Stimulated activated CD4-positive, alpha-beta T cell treated with anti-CD3 and anti-CD28 coated beads, Interleukin-15, amount 100 ng/mL, for 24 hours (primary cell): ENCODE measurements at places on chromosomes 2 and 18.

- no peak for DNase-seq
Observed at GRCh38 chr2:173043476-173043875, 32.2 kb upstream of the MAP3K20 start.

DNA sequence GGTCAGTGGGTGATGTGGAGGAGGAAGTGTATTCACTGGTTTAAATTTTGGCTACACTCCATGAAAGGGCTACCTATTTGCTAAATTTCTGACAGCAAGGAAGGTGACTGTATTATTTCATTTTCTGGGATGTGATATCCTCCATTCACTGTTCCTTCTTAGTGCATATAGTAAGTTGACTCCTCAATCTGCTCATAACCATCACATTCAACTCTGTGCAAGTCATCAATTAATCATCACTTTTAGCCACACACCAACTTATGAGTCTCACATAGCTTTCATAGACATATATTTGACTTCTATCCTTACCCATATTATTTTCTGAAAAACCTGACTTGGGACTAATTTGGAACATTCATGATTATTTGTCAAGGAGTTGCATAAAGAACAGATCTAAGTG, 16.9 kb downstream of the KLHL41 start:
- DNase-seq = no peak

- no peak for DNase-seq
Observed at GRCh38 chr2:39658371-39658770, 7.3 kb upstream of the TMEM178A start.

DNA sequence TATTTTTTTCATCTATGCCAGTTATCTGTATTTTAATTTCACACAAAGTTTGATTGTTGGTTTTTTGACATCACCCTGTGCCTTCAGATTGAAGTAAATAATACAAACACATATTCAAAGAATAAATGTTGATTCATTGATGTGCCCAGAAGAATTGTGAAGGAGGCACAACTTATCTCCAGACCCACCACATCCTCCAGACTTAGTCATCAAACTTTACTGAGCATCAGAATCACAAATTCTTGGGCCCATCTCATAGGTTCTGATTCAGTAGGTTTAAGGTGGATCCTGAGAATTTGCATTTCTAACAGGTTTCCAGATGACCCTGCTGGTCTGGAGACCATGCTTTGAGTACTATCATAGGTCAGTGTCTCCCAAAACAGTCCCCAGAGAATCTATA, 82.8 kb upstream of the PIK3C3 start:
- no peak for DNase-seq

GRCh38 chr2:4662161-4662779, 958.9 kb downstream of the DCDC2C start:
- DNase-seq = no peak

- DNase-seq = no peak
Observed at GRCh38 chr2:2482851-2483250, 151.8 kb upstream of the MYT1L start.

GRCh38 chr2:19675856-19676460, 225.8 kb downstream of the TTC32 start:
- DNase-seq = no peak

GRCh38 chr2:99640635-99641151, 150.9 kb upstream of the REV1 start:
- DNase-seq = no peak

DNA sequence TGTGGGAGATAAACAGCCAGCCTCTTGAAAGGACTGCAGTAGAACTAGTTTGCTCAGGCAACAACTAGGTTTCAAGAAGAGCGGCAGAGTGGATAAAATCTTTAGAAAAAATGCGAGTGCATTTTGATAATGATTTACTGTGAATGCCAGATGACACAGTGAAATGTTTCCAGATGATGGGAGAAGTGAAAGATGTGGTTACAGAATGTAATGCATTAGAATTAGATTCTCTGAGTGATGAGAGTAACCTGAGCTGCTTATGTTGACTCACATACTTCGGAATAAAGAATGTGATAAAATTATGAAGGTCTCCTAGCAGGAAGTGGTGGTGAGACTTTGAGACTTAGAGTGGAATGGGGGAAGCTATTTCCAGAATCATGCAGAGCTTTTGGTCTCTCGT, 184.3 kb downstream of the GULP1 start:
- DNase-seq = no peak

DNA sequence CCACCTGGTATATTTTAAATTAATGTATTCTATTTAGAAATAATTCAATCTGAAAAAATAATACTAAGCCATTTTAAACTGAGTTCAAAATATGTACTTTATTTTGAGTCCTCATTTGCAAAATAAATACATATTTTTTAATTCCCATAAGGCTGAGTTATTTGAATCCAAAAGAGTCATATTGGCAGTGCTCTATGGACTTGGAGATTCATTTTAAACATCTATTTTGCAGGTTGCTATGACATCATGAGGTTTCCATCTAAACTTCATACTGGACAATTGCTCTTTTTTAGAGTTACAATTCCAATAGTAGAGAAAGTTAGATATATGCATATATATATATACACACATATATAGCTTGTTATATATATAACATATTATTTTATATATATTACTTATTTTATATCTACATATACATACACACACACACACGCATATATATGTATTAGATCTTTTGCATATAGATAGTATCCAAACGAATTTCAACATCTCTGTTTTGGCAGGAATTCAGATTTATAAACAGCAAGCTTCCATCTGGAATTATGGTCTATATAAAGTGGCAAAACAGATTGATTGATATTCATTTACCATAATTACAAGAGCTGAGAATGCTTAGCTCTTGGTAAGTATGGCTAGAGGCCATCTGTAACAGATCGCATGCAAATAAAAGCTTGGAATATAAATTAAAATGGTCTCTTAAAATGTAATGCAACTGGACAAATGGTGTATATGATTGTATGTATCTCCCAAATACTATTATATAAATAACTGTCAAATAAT, 34.9 kb downstream of the NOL4 start:
- DNase-seq = no peak

DNA sequence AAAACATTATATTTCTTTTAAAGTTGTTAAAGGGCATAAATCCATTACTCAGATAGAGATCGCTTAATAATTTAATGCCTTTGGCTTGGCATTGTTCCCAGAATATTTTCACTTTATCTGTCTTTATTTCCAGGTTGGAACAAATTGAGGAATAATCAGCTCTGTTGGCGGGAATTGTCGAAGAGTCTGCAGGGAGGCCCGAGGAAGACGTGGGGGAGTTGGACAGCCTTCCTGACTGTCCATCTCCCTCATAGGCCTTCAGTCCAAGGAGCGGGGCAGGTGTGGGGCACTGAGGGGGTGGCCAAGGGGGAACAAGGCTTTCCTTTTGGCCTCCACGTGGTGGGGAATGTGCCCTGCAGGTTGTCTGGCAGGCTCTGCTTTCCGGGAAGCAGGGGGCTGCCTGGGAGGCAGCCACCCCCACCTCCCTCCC, 179.6 kb downstream of the ZBTB7C start:
- no peak for DNase-seq

- DNase-seq = no peak
Observed at GRCh38 chr2:66264354-66264753, 170.6 kb upstream of the MEIS1 start.

DNA sequence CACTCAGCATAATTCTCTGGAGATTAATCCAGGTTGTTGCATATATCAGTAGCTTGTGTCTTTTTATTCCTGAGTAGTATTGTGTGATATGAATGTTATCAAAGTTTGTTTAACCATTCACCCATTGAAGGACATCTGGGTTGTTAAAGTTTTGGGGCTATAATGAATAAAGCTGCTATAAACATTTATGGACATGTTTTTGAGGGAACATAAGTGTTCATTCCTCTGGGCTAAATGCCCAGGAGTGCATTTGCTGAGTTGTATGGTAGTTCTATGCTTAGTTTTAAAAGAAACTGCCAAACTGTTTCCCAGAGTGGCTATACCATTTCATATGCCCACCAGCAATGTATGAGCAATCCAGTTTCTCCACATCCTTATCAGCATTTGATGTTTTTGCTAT, 21.8 kb upstream of the KCNJ13 start:
- DNase-seq = no peak

GRCh38 chr2:6143812-6144211, 451.6 kb downstream of the SOX11 start:
- DNase-seq = no peak

DNA sequence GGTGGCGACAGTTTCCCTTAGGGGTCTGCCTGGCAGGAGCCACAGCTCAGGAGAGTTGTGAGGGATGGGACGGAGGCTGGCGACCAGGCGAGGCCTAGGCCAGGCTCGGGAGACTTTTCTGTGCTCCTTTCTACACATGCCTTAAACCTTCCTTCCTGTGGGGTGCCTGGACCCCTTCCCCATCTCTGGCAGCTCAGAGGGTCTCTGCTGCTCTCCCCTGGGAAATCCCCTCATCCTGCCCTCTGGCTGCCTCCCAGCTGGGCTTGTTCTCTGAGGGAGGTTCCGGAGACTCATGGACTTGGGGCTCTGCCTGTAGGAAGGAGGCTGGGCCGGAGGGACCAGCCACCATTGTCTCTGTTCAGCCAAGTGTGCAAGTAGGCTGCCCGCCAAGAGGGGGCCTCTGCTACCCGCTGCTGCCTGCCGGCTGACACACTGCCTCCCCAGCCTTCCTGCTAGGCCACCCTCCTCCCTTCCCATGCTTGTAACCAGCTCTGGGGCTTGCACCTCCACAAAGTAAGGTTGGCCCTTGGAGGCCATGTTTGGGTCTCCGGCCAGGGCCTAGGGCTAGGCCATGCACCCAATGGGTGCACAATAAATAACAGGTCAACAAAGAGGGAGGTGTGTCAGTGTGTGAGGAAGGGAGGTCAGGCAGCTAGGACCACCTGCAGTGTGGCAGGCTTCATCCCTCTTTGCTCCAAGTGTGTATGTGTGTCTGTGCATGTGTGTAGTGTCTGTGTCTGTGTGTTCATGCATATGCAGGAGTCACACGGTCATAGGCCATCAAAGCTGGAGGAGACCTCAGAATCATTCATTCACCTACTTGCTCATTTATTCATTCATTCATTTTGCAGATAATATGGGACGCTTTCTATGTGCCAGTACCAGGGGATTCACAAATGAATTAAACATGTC, 28.8 kb downstream of the PSD4 start:
- DNase-seq = no peak

- peak; percentile 53 for DNase-seq
Observed at GRCh38 chr2:136384531-136385303, 266.8 kb upstream of the CXCR4 start.

- DNase-seq = no peak
Observed at GRCh38 chr2:85647823-85648526, 20.0 kb downstream of the SFTPB start.

GRCh38 chr18:2913398-2914005, 66.7 kb downstream of the EMILIN2 start:
- DNase-seq = no peak

- DNase-seq = no peak
Observed at GRCh38 chr2:56741601-56742102, 557.9 kb downstream of the CCDC85A start.

GRCh38 chr2:216761133-216761532, 65.8 kb upstream of the IGFBP5 start:
- no peak for DNase-seq

DNA sequence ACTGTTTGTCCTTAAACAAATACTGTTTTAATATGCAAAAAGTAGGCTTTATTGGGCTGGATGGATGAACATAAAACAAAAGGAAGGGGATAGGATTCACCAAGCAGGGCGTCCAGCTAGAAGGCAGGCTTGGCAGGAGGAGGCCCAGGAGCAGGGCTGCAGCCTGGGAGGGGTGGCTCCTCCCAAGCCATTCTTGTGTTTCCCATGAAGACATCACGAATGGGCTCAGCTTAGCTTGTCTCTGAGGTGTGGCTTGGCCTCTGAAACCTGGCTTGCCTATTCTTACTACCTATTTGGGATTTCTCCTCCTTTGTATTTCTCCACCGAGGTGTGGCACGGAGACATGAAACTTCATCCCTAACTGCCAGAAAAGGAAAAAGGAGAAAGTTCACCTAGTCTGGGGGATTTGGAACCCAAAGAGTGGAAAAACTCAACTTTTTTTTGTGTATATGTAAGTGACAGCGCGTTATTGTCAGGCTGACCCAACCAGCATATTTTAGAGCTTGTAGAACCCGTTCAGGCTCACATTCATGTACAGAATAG, 481.9 kb upstream of the SPRED2 start:
- DNase-seq = no peak

GRCh38 chr2:16713011-16713423, 47.4 kb upstream of the CYRIA start:
- DNase-seq = no peak

DNA sequence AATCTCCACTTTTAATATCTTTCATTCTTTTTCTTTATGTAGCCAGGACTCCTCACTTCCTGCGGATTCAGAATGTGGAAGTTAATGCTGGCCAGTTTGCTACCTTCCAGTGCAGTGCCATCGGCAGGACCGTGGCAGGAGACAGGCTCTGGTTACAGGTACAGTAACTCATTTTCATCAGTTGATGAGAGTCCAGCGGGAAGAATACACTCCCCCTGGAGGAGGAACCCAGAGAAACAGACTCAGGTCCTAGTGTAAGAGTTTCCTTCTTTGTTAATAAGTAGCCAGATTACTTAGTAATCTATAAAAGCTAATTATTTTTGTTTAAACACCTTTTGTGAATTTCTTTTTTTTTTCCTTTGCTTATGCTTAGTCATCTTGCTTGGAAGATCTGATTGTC, 359.4 kb downstream of the PTPRM start:
- DNase-seq = no peak

DNA sequence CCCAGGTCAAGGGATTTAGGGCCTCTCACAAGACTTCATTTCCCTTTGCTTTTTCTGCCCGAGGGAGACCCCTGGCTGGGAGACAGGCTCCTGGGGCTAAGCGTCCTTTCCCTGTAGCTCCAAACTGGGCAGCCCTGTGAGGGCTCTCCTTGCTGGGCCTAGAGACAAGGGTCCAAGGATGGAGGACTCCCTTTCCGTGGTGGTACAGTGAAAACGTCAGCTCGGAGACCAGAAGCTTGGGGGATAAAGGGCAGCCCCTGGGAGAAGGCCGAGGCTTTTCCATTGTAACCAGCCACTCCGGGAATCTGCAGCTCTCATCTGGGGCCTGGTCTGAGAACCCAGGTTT, 2.3 kb downstream of the SIX2 start:
- DNase-seq = no peak

- DNase-seq = no peak
Observed at GRCh38 chr2:202344178-202344577, 31.9 kb upstream of the BMPR2 start.

GRCh38 chr2:109407276-109408042, 206.3 kb downstream of the SEPTIN10 start:
- no peak for DNase-seq

GRCh38 chr2:200199005-200199404, 107.5 kb upstream of the SPATS2L start:
- DNase-seq = no peak

- no peak for DNase-seq
Observed at GRCh38 chr2:145692971-145693478, 1173.1 kb upstream of the ZEB2 start.

DNA sequence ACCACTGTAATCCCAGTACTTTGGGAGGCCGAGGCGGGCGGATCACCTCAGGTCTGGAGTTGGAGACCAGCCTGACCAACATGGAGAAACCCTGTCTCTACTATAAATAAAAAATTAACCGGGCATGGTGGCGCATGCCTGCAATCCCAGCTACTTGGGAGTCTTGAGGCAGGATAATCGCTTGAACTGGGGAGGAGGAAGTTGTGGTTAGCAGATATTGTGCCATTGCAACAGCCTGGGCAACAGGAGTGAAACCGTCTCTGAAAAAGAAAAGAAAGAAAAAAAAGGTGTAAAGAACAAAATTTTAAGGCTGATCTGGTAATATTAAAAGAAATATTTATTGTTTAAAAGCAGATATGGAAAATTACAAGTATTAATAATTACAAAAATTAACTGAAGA, 29.7 kb downstream of the ZNF804A start:
- DNase-seq = no peak
